NCI-H510A treated with DMSO at 0.1 percent for 48 hours (cell line): ENCODE measurements at places on chromosomes 2 and 18.

- no peak for DNase-seq
These were observed 17.4 kb downstream of the XDH start for GRCh38 chr2:31397094-31397493.

DNA sequence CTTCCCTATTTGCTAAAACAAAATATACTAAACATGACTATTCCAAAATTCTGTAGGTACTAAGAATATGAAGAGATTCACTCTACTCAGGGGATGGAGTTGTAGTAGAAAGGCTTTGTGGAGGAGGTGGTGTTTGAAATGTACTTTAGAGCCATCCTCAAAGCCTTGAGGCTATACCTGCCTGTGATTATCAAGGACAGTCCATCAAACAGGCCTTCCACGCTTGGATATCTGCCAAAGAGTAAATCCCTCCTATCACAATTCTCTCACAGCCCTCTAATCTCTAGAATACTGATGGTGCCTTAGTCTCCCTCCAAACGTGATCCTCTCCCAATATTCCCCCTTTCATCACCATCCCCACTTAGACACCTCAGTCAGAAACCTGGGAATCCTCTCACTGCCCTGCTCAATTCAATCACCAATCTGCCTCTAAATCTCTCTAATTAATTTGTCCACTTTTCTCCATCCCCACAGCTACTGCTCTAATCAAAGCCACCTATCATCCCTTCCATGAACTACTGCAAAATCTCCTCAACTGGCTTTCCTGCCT is 13.1 kb downstream of the SOS1 start:
- DNase-seq = peak; percentile 44

DNA sequence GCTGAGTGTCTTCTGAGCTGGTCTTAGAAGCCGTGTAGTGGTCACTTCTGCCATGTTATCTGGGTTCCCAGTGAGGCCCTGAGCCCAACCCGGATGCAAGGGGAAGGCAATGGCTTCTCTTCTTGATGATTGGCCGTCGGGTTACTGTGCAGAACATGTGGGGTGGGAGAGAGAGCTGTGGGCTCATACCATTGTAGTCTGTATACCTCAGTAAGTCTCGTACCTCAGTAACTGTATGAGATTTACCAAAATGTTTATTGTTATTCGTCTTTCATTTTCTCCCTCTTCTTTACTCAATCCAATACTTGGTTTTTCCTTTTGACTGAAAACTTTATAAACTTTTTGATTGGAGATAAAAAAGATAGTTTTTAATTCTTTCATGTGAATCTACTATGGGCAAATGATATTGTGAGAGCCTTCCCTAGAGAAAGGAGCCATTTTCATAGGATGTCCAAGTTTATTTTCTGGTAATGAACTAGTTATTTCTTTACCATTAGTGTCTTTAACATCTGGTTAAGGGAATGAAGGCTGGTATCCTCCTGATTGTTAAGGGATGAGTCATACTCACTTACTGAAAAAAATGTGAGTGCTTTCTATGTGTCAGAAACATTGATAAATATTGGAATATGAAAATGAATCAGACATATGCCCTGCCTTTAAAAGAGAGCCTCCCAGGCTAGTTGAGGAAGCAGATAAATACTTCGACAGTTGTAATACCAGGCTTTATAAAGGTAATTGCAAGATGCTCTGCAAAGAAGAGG is 129.9 kb downstream of the PRPF40A start:
- no peak for DNase-seq

DNA sequence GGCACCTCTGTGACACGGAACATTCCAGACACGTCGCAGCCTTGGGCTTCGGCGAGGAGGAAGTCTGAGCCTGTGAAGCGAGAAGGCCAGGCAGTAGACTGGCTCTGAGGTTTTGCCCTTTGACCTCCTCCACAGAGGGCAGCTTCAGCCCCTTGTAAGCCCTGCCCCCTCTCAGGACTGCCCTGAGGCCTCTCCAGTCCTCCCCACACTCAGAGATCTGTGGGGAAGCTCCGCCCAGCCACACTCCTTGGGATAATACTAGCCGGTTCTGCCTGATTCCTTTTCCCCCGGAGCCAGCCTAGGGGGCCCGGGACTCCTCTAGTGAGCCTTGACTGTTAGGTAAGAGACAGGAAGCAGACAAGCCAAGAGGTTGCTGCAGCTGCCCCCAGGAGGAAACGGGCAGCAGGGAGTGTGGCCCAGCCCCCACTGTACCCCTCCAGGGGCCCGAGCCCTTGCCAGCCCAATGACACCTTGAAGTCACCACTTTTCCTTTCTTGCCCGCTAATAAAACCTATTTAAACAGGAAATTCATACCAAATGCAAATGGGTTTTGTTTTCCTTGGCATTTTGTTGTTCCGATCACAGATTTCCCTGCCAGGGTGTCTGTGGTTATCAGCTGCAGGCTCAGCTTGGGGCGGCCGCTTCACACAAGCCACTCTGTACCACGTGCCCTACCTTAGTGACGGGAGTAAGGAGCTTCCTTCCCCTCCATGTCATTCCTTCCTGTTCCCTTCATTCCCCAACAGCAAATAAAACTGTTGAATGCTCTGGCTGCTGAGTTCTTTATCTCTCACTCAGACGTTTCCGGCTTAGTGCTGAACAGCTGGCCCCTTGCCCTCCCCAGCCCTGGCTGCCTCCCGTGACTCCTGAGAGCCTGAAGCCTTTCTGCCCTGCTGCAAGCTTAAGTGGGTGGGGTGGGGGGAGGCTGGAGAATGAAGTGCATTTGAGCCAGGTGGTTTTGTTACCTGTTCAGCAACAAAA is 124.7 kb downstream of the CABLES1 start:
- DNase-seq = peak; percentile 72

DNA sequence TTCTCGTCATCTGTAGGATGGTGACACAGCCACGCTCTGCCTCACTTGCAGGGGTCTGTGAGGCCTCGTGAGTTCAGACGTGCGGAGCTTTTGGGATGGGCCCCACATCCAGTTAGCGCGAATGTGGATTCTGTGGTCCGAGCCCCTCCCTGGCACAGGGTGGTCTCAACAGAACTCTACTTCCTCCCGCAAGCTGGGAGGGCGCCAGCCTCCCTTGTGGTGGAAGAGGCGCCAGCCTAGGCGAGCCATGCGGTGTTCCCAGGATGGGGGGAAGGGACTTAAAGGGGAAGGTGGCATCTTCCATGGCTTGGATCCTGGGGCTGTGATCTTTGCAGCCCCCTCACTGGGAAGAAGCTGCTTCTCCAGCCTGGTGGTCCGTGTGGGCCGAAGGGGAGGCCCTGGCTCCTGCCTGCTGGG is 1.4 kb downstream of the SNORC start:
- DNase-seq = no peak
